ENCODE measurements at places on chromosomes 2 and 18.

DNA sequence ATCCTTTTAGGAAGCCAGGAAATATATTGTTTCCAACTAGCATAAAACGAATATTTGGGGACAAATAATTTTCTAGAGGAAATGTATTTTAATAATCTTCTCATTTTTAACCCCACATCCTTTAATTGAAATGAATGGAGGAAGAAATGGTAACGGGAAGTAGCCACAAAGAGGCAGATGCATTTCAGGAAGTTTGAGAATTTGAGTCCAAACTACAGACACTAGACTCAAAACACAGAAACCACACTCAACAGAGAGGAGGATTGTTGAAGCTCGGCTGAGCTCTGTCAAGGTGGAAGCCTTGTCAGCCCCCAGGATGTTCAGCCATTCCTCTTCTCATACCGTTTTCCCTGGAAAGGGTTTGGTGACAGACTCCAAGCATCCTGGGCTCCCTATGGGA, 288.5 kb downstream of the NAPG start:
- DNase-seq, result no peak

DNA sequence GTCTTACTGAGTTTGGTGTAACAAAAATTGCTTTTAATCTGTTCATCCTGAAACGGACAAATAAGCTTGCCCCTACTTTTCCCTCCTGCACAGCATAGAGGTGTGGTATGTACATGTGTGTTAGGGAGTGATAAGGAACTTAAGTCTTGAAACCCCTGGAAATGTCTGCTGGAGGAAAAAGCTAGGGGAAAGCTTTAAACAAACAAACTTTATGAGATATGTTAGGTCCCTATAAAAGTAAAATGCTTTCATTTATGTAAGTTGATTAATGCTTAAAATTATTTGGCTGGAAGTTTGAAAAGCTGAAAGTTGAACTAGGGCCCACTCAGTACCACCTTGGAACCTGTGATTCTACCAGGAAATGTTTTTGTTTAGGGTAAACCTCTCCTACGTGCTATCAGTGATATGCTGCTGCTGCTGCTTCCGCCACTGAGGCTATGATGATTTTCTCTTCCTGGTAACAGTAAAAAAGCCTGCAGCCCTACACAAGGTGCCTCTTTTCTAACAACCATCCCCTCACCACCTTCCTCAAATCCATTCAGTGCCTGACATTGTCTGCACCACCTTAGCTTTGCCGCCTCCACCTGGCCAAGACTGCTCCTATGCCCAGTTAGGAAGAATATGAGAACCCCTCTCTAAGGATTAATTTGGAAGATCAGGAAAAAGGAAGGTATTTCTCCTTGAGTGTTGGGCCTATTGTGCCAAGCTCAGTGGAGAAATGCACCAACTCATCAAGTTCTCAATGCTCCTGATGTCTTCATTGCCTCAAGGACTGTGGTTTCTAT, 2.5 kb upstream of the YES1 start:
- DNase-seq, result no peak

DNA sequence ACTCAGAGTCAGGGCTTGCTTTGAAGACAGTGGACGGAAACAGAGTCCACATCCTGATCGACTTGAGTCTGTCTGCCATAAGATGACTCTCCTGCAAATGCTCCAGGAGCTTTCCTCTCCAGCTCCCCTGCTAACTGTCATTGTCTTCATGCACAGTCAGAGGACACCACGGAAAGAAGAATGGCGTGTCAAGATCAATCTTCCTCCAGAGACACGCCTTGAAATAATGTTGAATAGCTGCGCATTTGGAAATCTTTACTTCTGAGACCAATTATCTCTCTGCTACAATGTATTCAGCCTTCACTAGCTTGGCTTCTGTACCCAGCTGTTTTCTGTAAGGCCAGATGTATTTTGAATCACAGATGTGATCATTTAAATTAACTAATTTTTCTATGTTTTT, 457.2 kb downstream of the CDH2 start:
- DNase-seq, result no peak

DNA sequence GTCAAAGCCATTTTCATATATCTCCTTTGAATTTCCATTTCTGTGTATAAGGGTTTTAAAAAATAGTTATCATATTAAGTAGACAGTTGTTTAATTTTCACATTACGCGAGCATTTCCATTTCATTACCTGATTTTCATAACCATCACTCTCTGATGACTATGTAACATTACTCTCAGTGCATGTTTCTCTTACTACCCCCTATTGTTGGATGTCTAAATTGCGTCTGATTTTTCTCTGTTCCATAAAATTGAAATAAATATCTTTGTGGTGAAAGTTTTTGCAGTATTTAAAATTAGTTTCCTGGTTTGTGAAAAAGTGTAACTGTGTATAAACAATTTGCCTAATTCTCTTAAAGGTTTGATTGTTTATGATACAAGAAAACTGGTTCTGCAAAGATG, 123.8 kb downstream of the MYO1B start:
- no peak for DNase-seq

DNA sequence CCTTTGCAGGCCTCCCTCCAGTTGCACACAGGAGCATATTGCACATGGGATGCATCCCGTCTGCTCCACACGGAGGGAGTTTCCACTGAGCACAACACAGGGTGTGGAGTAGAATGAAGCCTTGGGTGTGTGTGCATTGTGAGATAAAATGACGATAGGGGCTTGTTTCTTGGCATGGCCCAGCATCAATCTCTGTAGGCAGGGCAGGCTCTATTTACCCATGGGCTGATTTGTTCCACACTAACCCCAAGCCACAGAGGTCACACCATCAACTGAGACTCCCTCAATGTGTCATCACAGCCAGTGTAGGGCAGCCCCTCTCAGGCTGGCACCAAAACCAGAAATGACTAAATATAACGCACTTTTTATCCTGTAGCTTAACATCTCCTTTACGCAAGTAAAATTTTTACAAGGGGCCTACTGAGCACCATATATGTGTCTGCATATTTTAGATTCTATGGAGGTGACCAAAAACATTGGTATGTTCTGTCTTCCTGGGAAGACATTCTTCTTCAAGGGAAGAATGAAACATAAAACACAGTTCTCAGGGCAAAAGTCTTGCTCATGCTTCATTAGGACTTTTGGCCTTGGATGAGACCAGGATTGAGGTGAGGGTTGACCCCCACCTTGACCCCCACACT, 2.7 kb upstream of the GKN1 start:
- DNase-seq, result no peak

DNA sequence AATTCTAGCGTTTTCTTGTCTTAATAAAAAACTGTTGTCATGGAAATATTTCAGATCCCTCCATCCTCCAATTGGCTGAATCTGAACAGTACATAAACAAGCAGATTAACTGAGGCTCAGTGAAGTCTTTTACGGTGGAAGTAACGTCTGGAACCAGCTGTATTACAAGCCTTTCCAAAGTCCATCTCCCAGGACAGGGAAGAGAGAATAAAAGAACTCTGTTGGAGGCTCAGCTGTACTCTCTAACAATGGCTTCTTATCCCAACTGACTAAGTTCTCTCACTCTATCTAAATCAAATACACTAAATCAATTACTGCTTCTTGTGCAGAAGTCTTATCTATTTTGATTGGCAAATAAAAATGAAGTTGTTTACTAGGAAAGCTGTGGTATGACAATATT, 19.9 kb upstream of the NEDD4L start:
- DNase-seq, result no peak

DNA sequence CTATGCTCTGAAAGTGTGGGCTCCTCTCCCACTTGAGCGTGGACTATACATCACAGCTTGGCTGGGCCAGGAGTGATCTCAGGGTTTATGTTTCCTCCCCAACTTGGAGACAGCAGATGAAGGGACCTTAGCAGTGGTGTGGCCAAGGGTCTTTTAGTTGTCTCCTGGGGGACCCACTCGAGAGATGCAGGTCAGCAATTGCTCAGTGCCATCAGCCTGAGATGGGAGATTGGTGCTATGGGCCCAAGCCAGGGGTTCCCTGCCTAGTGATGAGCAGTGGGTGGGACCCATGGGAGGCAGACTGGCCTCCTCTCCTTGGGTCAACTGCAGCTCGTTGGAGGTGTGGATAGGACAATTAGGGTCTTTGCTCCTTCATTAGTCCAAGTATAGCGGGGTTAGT, 510.5 kb upstream of the FSHR start:
- DNase-seq, result no peak
